ENCODE measurements at places on chromosomes 1 and 21.

DNA sequence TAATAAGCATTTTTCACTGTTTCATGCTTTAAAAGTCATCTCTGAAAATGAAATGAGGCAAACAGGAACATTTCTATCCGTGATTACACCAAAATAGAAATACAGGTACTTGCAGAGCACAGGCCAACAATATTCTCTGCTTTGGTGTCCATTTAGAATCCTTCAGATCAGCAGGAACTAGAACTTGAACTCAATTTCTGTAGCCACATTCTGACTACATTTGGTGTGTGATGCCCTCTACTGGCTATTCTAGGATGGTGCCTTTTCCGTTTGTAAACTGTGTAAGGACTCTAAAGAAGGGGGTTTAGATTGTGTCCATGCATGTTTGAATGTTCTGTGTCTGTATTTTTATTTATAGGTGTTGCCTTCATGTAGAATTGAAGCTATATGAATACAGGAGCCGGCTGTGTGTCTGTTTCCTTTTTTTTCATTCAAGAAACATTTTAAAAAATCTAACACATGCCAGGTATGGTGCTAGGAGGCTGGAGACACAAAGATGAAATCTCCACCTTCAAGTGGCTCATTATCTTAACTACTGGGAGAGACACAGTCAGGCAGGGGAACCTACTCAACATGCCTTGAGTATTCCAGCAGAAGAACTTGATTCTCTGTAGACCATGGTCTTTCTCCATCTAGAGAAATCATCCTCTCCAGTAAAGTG is 7.6 kb upstream of the ZNF326 start:
- peak; percentile 39 for DNase-seq

DNA sequence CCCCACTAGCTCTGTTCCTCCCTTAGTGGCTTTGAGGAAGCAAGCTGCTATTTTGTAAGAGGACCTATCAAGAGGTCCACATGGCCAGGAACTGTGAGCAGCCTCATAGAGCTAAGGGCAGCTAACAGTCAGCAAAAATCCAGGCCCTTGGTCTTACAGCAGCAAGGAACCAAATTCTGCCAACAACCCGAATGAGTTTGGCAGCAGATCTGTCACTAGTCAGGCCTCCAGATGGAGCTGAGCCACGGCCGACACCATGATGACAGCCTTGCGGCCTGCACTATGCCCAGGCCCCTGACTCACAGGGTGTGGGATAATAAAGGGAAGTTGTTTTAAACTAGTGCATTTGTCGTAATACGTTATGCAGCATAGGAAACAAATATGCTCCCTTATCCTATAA is 28.0 kb upstream of the H3-3A start:
- DNase-seq: no peak

DNA sequence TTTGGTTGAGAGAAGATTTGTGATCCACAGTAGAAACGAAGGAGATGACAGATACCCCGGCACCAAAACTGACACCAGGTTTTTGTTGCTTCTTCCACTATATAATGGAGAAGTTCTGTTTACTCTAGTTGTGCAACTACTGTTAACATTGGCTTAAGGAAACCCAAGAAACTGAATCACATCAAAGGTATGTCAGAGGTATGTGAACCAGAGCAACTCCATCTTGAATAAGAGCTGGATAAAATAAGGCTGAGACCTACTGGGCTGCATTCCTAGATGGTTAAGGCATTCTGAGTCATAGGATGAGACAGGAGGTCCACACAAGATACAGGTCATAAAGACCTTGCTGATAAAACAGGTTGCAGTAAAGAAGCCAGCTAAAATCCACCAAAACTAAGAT is 173.7 kb upstream of the CAMK1G start:
- no peak for DNase-seq

- no peak for DNase-seq
Observed at GRCh38 chr1:243431591-243431990, 175.8 kb downstream of the SDCCAG8 start.

- no peak for DNase-seq
Observed at GRCh38 chr1:99264201-99265021, at the start of gene PLPPR4. TSS of gene PLPPR4 (plus strand) at chr1:99264492. CDS start at chr1:99264594, 102 bp downstream.

- DNase-seq: no peak
Observed at GRCh38 chr1:69991644-69992043, 213.7 kb downstream of the LRRC40 start.

DNA sequence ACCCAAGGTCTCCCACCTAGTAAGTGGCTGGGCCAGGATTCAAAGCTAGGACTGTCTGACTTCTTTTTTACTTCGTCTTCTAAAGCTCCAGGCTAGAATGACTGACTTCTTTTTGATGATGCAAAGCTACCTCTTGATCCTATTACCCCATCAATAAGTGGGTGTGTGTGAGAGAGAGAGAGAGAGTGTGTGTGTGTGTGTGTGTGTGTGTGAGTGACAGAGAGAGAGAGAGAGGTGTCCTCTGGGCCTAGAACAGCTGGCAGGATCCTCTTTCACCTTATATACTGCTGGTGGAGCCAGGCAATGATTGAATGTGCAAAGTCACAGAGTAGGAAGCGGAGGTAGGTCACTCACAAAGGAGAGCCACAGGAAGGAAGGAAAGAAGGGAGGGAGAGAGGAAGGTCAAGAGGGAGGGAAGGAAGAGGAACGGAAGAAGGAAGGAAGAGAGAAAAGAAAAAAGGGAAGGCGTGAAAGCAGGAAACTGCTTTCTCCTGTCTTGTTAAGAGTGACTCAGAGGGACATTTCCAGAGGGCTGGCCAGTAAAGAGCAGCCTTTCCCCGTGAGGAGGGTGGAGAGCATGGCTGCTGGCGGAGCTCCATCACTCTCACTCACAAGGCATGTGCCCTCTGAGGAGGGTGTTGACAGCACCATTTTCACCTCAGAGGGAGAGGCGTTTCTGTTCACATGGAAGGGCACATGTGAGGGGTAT is 68.9 kb downstream of the CDC7 start:
- no peak for DNase-seq

- DNase-seq: no peak
Observed at GRCh38 chr1:110083866-110084226, 13.4 kb upstream of the ALX3 start.

DNA sequence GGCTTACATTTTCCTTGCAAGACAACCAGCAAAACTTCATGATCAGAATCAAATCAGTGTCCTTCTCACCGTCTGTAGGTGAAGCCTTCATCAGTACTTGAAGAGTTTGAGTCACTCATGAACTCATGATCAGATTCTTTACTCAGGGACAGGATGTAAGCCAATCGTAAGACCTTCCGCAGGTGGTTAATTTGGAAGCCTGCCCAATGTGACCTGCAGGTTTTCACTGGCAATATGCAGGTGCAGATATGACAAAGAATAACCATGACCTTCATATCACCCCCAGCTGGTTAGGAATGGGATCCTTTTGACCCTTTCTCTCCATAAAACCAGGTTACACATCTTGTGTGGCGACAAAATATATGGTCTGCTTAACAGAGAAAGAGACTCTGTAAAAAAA is 2.4 kb upstream of the PRAMEF20 start:
- DNase-seq: no peak

DNA sequence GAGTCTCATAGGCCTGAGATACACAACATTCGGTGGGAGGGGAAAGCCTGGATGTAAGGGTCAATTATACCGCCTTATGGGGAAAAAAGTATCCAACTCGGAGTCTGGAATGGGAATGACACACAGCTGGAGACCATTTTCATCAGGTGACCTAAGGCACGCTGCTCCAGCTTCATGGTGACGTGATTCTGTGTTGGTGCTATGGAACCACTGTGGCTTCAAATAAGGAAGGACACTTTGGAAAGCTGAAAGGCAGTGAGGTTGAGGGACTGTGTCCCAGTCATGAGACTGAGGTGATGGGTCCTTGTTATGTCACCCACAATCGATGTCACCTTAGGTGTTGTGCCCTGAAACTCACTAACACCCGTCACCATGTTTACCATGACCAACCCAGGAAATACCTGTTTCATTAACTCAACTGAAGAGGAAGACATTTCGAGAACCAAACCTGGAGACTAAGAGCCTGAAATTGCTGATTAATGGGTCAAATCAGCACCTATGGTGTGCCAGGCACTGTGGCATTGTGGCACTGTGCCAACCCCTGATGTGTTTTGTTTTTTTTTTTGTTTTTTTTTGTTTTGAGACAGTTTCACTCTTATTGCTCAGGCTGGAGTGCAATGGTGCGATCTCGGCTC is 54.5 kb downstream of the IRF2BP2 start:
- no peak for DNase-seq

- no peak for DNase-seq
Observed at GRCh38 chr1:75643460-75643859, 32.5 kb upstream of the SLC44A5 start.

- no peak for DNase-seq
Observed at GRCh38 chr1:77382366-77382765, 100.5 kb downstream of the AK5 start.

DNA sequence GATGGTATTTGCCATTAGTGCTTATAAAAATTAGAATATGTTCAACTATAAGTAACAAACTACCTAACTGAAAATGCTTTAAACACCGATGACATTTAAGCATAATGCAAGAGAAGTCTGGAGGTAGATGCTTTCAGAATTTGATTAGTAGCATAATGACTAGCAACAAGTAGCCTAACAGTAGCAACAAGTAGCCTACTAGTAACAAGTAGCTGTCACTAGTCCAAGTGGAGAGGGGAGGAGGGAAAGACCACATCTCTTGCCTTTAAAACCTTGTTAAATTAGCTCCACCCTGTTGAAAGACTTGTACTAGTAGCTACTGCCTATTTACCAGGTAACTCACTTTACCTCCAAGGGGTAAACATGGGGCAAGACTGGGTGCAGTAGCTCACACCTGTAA is 7.9 kb downstream of the GPR88 start:
- no peak for DNase-seq

DNA sequence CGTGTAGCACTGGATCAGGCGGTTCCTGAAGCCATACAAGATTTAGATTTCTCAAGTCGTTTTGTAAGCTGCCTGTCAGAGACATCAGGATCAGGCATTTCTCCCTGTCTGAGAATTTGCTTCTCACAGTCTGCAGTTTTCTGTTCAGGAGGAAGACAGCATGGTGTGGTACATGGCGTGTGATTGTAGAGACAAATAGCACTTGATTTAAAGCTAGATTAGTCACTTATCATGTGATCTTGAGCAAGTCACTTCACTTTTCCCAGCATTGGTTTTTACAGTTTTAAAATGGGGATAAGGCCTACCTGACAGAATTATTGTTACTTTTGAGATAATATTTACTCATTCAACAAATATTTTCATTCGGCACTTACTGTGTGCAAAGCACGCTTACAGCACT is 63.3 kb downstream of the AK4 start:
- no peak for DNase-seq

- no peak for DNase-seq
Observed at GRCh38 chr1:235244974-235245592, 82.9 kb downstream of the ARID4B start.

Data from stimulated activated CD4-positive, alpha-beta T cell treated with anti-CD3 and anti-CD28 coated beads, Interleukin-2, amount 100 ng/mL, for 4 hours (primary cell).